Activated B cell treated with CpG ODN at 0.5 μM for 24 hours (primary cell): ENCODE measurements at places on chromosomes 16 and 17. TPM values are rescaled to one million over a fixed set of nuclear protein-coding genes. Genes with fewer than 3 reads are reported as not detected.
A peak's percentile ranks its signal among the peaks of the same experiment; 100 is the strongest.

DNA sequence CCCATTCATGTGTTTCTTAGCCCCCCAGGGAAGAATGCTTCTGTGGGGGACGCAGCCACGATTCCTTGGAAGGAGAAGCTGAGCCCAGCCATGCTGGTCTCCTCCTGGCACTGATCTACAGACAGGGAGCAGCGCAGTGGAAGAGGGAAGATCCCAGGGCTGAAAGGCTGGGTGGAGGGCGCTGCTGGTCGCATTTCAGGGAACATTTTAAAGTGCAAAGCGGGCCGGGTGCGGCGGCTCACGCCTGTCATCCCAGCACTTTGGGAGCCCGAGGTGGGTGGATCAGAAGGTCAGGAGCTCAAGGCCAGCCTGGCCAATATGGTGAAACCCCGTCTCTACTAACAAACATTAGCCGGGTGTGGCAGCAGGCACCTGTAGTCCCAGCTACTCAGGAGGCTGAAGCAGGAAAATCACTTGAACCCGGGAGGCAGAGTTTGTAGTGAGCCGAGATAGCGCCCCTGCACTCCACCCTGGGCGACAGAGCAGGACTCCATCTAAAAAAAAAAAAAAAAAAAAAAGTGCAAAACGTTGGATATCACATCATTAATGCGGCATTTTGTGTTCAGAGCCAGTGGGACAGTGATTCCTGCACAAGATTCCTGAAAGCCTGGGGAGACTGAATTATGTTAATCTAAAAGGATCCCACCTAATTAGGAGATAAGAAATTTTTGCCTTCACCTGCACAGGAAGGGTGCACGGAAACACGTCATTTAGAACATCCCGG, 558 bp upstream of the CHMP6 start:
- DNase-seq, result no peak

DNA sequence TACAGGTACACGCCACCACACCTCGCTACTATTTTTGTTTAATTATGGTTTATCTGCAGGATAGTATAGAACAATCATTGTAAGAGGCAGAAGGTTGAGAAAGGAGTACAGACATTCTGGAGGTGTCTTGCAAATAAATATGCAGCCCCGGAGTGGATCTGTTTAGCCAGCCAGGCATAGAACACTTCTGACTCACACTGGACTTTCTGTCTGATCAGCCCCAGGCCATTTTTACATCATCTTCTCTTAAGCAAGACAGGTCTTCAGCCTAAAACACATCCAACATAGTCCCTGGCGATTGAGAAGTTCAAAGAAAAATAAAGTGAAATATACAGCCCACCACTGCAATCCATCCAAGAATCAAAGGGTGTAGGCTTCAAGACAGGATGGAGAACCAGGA, 81.4 kb downstream of the XYLT1 start:
- no peak for DNase-seq

GRCh38 chr17:48842746-48843145, 11.9 kb downstream of the CALCOCO2 start:
- no peak for DNase-seq

DNA sequence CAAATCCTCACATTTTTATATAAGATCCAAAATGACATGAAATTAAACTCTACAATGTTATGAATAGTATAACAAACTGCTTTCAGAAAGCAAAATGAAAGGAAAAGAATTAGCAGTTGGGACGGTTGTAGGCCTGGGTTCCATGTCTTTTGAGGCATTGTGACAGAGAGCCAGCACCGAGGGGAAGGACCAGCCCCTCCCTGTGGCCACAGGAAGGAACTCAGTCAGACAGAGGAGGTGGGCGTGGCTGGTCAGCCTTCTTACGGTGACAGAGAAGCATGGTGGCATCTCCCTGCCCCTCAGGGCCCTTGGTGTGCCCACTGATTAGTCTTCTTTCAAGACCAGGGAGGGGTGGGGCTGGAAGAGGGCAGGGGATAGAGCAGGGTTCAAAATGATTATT, 5.7 kb downstream of the ZNF319 start:
- DNase-seq, result no peak

DNA sequence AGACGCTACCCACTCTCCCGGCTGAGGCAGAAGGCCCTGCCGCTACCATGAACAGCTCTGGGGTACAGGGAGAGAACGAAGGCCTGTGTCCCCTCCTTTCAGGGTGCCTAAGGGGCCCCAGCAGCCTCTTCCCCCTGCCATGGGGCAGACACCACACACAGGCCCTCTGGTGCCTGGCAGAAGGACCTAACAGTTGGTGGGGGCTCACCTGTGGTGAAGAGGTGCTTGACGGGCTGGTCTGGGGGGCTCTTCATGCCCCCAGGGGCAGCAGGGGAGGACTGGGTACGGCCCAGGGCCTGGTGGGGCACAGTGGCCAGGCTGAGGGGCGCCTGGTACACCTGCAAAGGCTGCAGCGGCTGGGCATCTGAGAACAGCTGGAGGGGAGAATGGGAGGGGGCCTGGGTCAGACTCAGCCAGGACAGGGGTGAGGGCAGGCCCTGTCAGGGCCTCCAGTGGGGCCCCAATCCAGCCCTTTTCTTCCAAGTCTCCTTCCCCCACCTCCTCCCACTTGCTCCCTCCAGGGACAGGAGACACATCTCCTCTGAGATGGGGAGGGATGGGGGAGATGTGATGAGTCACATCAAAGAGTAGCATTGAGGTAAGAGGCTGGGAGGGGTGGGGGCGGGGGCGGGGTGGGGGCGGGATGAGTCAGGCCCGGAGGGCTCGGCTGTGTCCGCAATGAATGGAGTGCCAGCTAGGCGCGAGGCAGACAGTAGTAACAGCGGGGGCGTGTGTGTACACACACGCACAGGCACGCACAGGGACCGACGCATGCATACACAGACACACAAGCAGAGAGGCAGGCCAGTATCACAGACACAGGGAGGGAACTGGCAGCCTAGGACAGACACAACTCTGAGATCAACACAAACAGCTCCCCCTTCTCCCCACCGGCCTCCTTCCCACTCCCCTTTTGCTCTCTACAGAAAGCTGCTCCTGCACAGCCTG, 16.1 kb downstream of the G6PC3 start:
- no peak for DNase-seq

GRCh38 chr16:27048316-27048715, 18.4 kb upstream of the C16orf82 start:
- no peak for DNase-seq

- no peak for DNase-seq
Measured at GRCh38 chr16:85136702-85137322, 24.5 kb upstream of the CIBAR2 start.

NT5M gene
- total RNA-seq, result 0.71 and 0.93 TPM in 2 replicates

DNA sequence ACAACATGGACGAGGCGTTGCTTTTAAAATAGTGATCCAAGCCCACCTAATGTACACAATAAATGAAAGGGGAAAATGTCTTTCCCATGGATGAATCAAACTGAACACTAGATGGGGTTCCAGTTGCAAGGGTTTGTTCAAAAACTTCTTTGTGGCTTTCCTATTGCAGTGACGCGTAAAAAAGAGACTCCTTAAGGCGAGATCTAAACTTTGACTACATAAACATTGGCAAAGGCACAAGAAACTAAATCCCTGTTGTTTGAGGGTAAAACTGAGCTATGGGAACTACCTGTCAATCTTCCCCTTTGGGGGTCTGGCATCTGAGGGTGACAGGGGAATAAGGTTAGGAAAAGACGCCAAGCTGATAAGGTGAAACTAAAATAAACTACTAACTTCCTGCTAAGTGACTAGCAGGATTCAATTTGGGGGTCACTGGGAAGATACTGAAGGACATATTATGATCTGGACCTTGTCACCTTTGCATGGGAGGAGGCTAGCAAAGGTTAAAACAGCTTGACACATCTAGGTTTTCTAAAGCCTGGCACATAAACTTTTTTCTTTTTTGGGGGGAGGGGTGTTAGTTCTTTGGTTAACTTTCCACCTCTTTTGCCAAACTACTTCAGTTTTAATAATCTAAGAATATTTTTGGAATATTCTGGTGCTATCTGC, 4.7 kb downstream of the SALL1 start:
- no peak for DNase-seq

GRCh38 chr17:63833026-63833740, 5.7 kb upstream of the FTSJ3 start:
- DNase-seq, result no peak

SYCE1L gene
- 5.1 and 6.3 TPM in 2 replicates for total RNA-seq

DNA sequence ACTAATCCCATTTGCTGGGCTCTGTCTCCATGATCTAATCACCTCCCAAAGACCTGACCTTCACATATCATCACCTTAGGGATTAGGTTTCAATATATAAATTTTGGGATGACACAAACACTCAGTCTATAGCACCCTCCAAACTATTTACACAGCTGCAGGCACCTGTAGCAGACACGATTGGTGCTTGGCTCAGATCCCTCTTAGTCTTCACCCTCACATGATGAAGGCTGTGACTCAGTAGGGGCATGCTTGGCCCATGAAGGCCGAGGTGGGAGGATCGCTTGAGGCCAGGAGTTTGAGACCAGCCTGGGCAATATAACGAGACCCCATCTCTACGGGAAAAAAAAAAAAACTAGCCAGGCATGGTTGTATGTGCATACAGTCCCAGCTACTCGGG, 73.5 kb downstream of the HS3ST2 start:
- no peak for DNase-seq

OTOA gene
- 0.42 and 0.60 TPM in 2 replicates for total RNA-seq

DNA sequence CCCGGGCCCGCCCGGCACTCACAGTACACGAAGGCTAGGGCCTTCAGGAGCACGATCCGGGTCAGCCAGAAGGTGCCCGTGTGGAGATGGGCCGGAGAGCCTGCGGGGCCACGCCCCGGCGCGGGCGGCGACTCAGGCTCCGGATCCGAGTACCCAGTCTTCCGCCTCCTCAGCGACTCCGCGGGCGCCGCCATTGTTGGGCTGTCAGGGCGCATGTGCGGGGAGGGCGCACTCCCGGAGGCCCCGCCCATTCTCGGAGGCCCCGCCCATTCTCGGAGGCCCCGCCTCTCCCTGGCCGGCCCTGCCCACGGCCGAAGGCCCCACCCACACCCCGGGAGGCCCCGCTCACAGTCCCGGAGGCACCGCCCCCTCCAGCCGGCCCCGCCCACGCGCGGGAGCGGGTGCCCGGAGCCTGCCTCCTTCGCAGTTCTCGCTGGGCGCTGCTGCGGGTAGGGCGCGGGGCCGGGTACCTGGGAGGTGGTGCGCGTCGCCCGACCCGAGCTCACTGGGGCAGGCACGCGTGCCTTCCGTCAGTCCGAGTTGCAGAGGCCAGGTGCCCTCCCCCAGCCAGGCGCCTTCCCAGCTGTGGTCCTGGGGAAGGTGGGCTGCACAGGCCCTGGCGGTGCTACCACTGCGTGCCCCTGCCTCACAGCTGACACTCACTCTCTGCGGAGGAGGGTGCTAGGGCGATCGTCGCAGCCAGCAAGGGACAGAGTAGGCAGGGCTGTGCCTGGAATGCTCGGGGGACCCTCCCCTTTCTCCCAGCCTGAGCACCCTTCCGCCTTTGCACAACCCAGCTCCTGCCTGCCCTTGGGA, at the start of gene LMF1:
Gene LMF1, minus strand, starts transcription at position 219 of the 816 bp plus-strand sequence. Its CDS starts 4 bp downstream, at position 215.
- DNase-seq, result peak; percentile 100

CSH2 gene
- not detected in 2 replicates for total RNA-seq

- DNase-seq, result no peak
Measured at GRCh38 chr17:75087182-75087557, 584 bp upstream of the SLC16A5 start.

CES4A gene
- total RNA-seq, result 7.1 and 10.2 TPM in 2 replicates

RPRML gene
- not detected in 2 replicates for total RNA-seq

TBX6 gene
- total RNA-seq, result 2.3 TPM in 2 replicates

DNA sequence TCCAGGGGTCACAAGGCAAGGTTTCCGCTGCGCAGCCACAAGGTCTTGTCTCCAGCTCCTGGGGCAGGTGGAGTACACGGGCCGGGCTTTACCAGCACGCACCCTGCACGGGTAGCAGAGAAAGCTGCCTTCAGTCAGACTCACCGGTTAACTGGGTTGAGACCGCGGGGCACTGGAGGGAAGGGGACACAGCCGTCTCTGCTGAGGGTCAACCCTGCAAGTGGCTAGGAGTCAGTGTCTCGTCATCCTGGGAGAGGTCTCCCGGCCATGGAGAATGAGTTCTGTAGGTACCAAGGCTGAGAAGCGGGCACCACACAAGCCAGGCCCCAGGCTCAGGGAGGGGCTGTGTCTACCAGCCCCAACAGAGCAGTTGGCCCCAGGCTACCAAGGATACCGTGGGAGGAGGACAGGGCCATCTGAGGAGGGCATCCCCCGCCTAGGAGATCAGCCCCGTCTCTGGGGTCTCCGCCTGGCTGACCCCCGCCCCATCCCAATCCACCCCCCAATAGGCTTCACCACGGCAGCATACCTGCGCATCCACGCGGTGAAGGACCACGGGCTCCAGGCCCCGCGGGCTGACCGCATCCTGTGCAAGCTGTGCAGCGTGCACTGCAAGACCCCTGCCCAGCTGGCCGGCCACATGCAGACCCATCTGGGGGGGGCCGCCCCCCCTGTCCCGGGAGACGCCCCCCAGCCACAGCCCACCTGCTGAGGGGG, 2.8 kb upstream of the PRRT2 start:
- DNase-seq, result no peak

DNA sequence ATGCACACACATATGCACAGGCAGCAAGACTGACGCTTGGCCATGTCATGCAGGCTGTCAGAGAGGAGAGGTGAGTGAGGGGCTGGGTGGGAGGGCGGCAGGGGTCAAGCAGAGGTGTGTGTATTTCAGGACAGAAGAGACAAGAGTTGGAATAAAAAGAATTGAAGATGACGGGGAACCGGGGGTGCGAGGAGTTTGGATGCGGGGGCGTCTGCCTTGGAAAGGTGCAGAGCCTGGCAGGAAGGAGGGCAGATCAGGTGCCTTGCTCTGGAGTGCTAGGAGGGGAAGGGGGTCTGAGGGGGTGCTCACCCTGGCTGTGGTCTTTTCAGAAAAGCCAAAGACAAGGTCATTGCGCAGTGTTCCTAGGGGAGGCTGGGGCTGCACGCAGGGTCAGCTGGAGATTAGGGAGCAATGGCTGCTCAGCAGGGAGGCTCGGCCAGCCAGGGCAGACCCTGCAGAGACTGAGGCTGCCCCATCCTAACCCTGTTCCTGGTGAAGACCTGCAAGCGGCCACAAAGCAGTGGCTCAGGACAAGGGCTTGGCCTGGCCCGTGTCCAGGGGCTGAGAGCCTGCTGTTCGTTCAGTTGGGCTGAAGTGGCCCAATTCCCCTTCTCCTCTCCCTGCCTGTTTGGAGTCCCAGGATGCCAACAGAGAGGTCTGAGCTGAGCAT, 23.7 kb upstream of the CBX4 start:
- DNase-seq, result no peak

GRCh38 chr17:77217566-77217965, 76.8 kb downstream of the SEC14L1 start:
- no peak for DNase-seq

DNA sequence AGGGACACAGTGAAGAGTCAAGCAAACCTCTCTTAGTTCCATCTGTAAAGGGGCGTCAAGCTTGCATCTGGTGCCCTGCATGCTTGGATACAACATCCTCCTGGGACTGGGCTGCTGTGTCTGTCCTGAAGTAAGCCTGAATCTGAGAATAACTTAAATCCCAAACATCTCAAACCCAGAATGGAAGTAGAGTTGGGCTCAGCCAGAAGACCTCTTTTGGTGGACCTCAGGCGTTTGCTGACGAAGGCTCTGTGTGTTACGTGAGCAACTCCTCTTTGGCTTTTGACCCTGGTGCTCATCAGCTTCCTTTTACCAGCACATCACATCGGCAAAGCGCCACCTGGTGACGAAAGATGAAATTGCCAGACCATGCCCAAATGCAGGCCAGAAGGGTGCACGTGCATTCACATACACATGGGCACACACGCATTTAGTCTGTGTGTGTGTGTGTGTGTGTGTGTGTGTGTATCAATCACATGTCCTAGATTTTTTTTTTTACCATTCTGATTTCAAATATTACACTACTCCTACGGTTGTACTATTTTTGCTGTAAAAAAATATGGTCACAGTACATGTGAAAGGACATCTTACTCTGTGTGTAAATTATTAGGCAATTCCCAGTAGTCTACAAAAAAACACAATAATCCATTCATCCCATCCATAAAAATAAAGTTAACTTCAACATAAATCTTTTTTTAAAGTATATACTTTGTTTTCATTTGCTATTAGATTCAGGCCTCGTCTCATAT, 41.1 kb upstream of the FOXJ1 start:
- DNase-seq, result peak; percentile 87
